ENCODE measurements at places on chromosomes 7 and 10. TPM values are rescaled to one million over a fixed set of nuclear protein-coding genes. Genes with fewer than 3 reads are reported as not detected.
A peak's percentile ranks its signal among the peaks of the same experiment; 100 is the strongest.

The ATRNL1 gene
- total RNA-seq: not detected

The CCDC7 gene
- 15.7 TPM for total RNA-seq

DNA sequence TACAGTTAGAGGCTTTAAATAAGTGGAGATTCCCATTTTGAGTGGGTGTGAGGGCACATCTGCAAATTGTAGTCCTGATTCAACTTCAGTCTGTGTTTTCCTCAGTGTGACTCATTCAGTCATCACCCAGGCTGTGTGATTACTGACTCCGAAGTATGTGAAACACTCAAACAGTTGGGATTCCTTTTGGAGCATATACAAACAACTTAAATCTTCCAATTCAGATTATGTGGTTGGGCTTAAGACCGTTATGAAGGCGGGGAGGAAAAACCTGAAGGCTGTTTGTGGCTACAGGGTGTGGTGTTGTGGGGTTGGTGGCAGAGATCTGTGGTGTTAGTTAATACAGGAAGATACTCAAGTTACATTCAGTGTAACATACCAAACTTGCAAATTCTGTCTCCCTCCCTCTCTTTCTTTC lies 259.7 kb upstream of the FERD3L start:
- no peaks in the 10 kb centered on the region for H3K27me3 ChIP-seq
- no peak overlapping the region for H3K4me3 ChIP-seq
- no peak for DNase-seq
- peaks cover 5% of the 10 kb centered on the region for H3K4me1 ChIP-seq
- H3K27ac ChIP-seq: no peak overlapping the region

The CLDN4 gene
- total RNA-seq: 0.29 TPM

The FAM25C gene
- not detected for total RNA-seq

DNA sequence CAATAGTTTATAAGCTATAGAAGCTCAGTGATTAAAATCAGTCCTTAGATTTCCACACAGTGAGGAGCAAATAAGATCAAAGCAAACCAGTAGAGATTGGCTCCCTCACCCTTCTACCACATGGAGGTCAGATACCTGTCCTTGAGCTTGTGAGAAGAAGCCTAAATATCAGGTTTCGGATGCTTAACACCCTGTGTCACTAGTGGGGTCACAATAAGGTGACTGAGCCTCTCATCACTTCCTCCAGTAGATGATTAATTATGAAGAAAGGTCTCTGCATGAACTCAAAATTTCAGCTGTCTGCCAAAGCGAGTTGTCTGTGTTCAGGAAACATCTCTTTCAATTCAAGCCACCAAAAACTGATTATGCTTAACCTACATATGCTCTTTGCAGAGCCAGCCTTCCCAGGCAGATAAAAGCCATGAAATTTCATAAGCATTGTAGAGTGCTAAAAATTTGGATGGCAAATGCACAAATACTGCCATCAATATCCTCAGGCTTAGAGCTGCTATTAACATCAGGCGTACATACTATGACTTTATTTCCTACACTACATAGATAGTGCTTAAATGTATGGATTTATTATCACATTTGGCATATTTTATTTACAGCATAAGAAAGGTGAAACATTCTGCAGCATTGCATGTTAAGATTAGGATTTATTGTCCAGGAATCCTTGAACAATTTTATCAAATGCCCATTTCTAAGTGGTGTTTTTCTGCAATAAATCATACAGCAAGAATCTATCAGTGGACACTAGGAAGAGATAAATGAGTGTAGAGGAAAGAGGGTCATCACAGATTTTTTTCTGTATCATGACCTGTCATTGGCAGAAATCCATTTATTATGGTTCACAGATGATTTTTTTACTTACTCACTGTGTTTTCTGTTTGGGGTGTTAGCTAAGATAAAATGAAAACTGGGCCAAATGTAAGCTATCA lies 285.1 kb upstream of the SP8 start:
- no peaks in the 10 kb centered on the region for H3K4me1 ChIP-seq
- H3K27me3 ChIP-seq: peaks cover 2% of the 10 kb centered on the region
- no peak for DNase-seq
- H3K36me3 ChIP-seq: no peaks in the 10 kb centered on the region
- H3K27ac ChIP-seq: no peak overlapping the region

The PDK4 gene
- total RNA-seq: not detected

DNA sequence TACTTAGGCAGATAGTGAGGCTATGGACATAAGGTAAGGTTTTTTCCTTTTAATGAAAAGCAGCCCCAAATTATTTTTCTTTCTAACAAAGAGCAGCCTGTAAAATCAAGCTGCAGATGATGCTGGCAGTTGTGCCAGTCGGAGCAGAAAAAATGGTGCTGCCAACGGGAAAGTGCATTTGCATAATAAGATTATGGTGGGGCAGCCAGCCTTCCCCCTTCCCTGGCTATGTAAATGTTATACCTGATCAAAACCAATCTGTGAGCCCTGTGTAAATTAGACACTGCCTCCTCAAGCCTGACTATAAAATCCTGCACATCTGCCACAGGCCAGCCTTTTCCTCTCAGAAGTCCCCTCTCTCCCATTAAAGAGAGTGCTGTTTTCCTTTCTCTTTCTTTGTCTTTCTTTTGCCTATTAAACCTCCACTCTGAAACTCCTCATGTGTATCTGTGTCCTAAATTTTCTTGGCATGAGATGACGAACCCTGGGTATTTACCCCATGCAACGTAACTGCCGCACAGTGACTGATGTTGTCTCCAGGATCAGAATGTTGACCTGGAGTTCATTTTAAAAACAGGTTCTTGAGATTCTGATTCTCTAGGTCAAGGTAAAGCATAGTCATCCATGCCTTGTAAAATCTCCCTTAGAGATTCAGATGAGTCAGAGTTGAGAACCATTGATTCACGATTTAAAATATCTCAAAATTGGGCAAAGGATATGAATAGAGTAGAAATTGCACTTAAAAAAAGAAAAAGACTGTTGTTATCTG lies 167.3 kb upstream of the C1GALT1 start:
- DNase-seq: no peak
- H3K36me3 ChIP-seq: no peaks in the 10 kb centered on the region
- no peak overlapping the region for H3K27ac ChIP-seq
- H3K27me3 ChIP-seq: peaks cover 10% of the 10 kb centered on the region
- H3K4me3 ChIP-seq: no peak overlapping the region
- no peaks in the 10 kb centered on the region for H3K4me1 ChIP-seq

GRCh38 chr10:92702301-92702916 lies 12.7 kb downstream of the HHEX start:
- no peak overlapping the region for H3K4me3 ChIP-seq
- H3K27me3 ChIP-seq: peaks cover 52% of the 10 kb centered on the region
- peaks cover 23% of the 10 kb centered on the region for H3K4me1 ChIP-seq
- no peak overlapping the region for H3K27ac ChIP-seq
- no peak for DNase-seq

The SUN3 gene
- total RNA-seq: not detected

- DNase-seq: no peak
- no peaks in the 10 kb centered on the region for H3K36me3 ChIP-seq
- H3K4me1 ChIP-seq: no peaks in the 10 kb centered on the region
- no peaks in the 10 kb centered on the region for H3K27me3 ChIP-seq
These were observed 321.4 kb upstream of the HGF start for GRCh38 chr7:82091126-82091684.

GRCh38 chr7:47227762-47228177 lies 354.1 kb downstream of the TNS3 start:
- H3K4me3 ChIP-seq: no peak overlapping the region
- DNase-seq: no peak
- no peaks in the 10 kb centered on the region for H3K36me3 ChIP-seq
- H3K4me1 ChIP-seq: peaks cover 4% of the 10 kb centered on the region

DNA sequence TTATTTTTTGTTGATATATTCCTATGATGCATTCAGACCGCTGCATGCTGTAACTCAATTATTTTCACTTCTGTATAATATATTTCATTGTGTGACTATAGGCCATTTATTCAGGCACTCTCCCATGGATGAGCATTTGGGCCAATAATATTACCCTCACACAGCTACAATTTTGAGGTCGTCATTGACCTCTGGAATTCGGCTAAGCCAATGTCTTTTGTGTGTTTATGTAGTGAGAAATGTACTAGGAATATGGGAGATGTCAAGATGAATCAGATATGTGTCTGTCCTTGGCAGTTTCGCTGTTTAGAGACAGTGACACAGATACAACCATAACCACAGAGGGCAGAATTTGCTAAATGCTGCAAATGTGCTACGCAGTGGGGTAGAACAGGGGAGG lies 474.2 kb downstream of the ADRA2A start:
- DNase-seq: no peak
- no peak overlapping the region for H3K4me3 ChIP-seq
- H3K27ac ChIP-seq: no peak overlapping the region
- no peaks in the 10 kb centered on the region for H3K36me3 ChIP-seq
- no peaks in the 10 kb centered on the region for H3K27me3 ChIP-seq

DNA sequence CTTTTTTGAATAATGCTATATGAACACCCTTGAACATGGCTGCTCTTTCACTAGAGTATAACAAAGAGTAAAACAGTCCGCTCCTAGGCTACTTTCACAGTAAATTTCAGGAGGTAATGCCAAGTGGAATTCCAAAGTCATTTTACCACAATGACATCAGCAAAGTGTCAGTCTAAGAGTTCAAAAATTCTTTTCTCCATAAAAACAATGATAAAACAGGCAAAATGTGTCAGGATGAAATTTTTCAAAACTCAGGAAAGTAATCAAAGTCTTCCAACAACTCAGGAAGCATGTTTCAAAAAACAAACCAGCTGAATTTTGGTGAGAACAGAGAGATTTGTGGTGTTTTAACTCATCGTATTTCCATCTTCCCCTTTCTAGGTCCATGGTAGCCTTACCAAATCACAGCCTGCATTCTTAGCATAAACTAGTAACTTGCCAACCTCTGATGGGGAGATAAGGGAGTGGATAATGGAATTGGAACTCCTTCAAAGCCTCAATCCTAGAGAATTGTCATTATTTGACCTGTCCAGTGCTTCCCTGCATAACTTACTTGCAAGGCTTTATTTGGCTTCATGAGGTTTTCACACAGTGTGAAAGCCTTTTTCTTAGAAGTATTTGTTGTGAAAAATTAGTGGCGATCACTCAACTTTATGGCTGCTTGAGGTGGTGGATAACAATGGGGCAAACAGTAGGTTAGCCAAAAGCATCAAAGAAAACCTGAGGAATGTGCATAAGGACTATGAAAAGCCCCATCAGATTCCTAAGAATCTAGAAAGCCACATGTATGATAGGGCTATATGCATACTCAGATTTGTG lies 302.7 kb downstream of the HDAC9 start:
- H3K36me3 ChIP-seq: no peaks in the 10 kb centered on the region
- H3K27me3 ChIP-seq: no peaks in the 10 kb centered on the region
- H3K4me1 ChIP-seq: no peaks in the 10 kb centered on the region
- H3K27ac ChIP-seq: no peak overlapping the region
- H3K4me3 ChIP-seq: no peak overlapping the region

The AKR1C8 gene
- total RNA-seq: 0.18 TPM

The CTAGE6 gene
- 0.44 TPM for total RNA-seq

DNA sequence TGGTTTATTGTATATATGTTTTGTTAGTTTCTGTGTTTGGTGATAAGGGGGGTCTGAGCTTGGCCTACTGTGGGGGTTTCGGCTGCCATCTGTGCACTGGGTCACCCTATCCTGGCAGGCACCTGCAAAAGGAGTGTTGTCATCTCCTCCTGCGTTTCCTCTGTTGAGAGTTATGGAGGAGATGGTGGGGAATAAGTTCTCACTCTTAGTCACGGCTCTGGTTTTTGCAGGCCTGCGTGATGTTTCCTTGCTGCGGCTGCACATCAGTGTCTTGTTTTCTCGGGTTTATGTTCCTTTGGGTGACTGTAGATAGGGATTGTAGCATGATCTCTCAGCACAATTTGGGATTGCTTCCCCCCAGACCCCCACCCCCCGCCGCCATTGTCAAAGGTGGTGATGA lies 36.8 kb downstream of the CCM2 start:
- no peak for DNase-seq
- peak overlapping the region; percentile 36 for H3K4me3 ChIP-seq
- H3K4me1 ChIP-seq: peaks cover 68% of the 10 kb centered on the region
- peaks cover 70% of the 10 kb centered on the region for H3K36me3 ChIP-seq
- H3K27me3 ChIP-seq: no peaks in the 10 kb centered on the region

The FRMPD2 gene
- total RNA-seq: not detected

GRCh38 chr10:72309290-72310240 lies 35.8 kb downstream of the DDIT4 start:
- H3K4me1 ChIP-seq: peaks cover 68% of the 10 kb centered on the region
- H3K4me3 ChIP-seq: no peak overlapping the region
- peaks cover 2% of the 10 kb centered on the region for H3K36me3 ChIP-seq

- H3K4me1 ChIP-seq: no peaks in the 10 kb centered on the region
- peaks cover 9% of the 10 kb centered on the region for H3K27me3 ChIP-seq
- H3K27ac ChIP-seq: no peak overlapping the region
These were observed 166.9 kb upstream of the RNF32 start for GRCh38 chr7:156473476-156474240.

The PRPS1L1 gene
- total RNA-seq: not detected

DNA sequence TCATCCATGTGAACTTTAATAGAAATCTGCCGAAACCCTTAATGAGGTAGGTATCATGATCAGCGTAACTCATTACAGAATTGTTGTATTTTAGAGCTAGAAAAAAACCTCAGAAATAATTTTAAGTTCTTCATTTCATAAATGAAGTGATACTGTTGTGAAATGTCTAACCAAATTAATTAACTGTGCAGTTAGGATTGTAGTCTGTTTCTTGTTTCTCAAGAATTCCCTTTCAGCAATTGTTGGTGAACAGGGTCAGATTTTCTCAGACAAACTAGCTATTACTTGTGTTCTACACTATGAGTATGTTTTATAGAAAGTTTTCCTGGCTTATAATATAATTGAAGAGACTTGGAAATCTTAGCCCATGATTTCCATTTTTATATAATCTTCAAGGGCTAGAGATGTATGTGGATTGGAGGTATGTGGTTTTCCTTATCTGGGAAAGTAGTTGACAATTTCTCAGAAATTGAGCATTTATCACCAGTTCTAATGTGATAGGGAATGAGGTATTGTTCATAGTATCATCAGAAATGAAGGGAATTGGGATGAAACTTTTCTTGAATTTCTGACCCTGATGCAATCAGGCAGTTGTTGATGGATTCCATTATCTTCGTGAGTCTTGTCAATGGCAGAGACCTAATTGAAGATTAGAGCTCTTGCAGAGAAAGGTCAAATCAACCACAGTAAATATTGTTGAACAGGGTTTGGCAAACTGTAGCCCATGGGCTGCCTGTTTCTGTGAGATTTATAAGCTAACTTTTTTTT lies 55.0 kb downstream of the ST7 start:
- H3K27ac ChIP-seq: no peak overlapping the region
- no peak for DNase-seq
- H3K4me1 ChIP-seq: peaks cover 58% of the 10 kb centered on the region
- H3K27me3 ChIP-seq: peaks cover 2% of the 10 kb centered on the region

GRCh38 chr10:123367195-123367594 lies 213.0 kb downstream of the BUB3 start:
- DNase-seq: no peak
- no peaks in the 10 kb centered on the region for H3K27me3 ChIP-seq
- H3K27ac ChIP-seq: no peak overlapping the region
- no peaks in the 10 kb centered on the region for H3K36me3 ChIP-seq

- no peak for DNase-seq
- H3K27me3 ChIP-seq: peaks cover 21% of the 10 kb centered on the region
- H3K4me3 ChIP-seq: no peak overlapping the region
- no peaks in the 10 kb centered on the region for H3K36me3 ChIP-seq
- no peaks in the 10 kb centered on the region for H3K4me1 ChIP-seq
These were observed 194.9 kb upstream of the CDCA7L start for GRCh38 chr7:22140578-22140977.

The PDE6C gene
- total RNA-seq: not detected

GRCh38 chr10:86413046-86413728 lies 46.6 kb upstream of the GRID1 start:
- DNase-seq: peak; percentile 67
- peak overlapping the region; percentile 56 for H3K4me3 ChIP-seq
- H3K36me3 ChIP-seq: peaks cover 9% of the 10 kb centered on the region
- peaks cover 51% of the 10 kb centered on the region for H3K4me1 ChIP-seq
- H3K27me3 ChIP-seq: no peaks in the 10 kb centered on the region
- H3K27ac ChIP-seq: peak overlapping the region; percentile 82
